ENCODE measurements at places on chromosomes 16 and 17. TPM values are rescaled to one million over a fixed set of nuclear protein-coding genes. Genes with fewer than 3 reads are reported as not detected.

- no peak overlapping the region for H3K27ac ChIP-seq
- peaks cover 25% of the 10 kb centered on the region for H3K4me1 ChIP-seq
- DNase-seq = no peak
- no peaks in the 10 kb centered on the region for H3K36me3 ChIP-seq
- H3K27me3 ChIP-seq = no peaks in the 10 kb centered on the region
- no peak overlapping the region for H3K4me3 ChIP-seq
Observed at GRCh38 chr17:33640629-33641028, 347.5 kb upstream of the ASIC2 start.

GRCh38 chr16:15608398-15609285, 34.3 kb downstream of the MARF1 start:
- no peak overlapping the region for H3K27ac ChIP-seq
- no peaks in the 10 kb centered on the region for H3K4me1 ChIP-seq
- no peak for DNase-seq
- no peaks in the 10 kb centered on the region for H3K27me3 ChIP-seq

Gene ORAI3
- 7.7 TPM for total RNA-seq

DNA sequence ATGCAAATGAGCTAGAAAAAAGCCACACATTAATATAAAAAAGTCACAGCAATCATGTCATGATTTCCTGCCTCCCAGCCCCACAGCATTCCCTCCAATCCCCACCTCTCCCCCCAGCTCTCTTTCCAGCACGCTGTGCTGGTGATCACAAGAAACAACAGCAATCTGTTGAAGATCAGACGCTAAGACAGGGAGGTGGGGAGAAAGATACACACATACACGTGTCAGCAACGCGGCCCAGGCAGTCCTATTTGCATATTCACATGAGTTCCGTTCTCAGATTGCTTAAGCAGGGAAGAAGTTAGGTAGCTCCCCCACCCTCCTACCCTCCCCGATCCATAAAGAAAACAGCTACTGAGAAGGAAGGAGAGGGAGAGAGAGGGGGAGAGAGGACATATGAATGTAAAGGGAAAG, 405.5 kb upstream of the PSMD7 start:
- DNase-seq = peak; percentile 5
- H3K4me3 ChIP-seq = peak overlapping the region; percentile 73
- no peaks in the 10 kb centered on the region for H3K36me3 ChIP-seq
- H3K27ac ChIP-seq = peak overlapping the region; percentile 64

Gene MYL11
- total RNA-seq = not detected

DNA sequence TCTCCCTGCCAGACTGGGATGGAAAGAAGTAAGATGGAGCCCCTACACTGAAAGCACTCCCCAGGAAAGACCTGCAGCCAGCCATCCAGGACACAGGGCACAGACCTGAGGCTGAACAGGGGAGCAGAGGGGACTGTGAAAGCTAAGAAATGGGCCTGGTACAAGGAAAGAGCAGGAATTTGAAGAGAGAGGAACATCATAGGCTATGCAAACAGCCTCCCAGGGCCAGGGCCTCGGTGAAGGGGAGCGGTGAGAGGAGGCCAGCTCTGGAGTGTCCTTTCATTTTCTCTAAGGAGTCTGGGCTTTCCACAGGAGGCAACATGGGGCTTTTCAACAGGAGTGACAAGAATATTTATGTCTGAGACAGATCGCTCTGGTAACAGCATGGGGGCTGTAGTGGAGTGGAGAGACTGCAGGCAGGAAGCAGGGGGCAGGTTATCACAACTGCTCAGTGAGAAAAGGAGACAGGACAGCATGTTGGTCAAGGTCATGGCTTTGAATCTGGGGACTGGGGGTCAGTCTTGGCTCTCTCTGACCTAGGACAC, 50.1 kb downstream of the TOM1L2 start:
- no peak for DNase-seq
- peak overlapping the region; percentile 29 for H3K4me3 ChIP-seq
- peaks cover 38% of the 10 kb centered on the region for H3K4me1 ChIP-seq
- H3K27me3 ChIP-seq = no peaks in the 10 kb centered on the region
- peak overlapping the region; percentile 96 for H3K27ac ChIP-seq

DNA sequence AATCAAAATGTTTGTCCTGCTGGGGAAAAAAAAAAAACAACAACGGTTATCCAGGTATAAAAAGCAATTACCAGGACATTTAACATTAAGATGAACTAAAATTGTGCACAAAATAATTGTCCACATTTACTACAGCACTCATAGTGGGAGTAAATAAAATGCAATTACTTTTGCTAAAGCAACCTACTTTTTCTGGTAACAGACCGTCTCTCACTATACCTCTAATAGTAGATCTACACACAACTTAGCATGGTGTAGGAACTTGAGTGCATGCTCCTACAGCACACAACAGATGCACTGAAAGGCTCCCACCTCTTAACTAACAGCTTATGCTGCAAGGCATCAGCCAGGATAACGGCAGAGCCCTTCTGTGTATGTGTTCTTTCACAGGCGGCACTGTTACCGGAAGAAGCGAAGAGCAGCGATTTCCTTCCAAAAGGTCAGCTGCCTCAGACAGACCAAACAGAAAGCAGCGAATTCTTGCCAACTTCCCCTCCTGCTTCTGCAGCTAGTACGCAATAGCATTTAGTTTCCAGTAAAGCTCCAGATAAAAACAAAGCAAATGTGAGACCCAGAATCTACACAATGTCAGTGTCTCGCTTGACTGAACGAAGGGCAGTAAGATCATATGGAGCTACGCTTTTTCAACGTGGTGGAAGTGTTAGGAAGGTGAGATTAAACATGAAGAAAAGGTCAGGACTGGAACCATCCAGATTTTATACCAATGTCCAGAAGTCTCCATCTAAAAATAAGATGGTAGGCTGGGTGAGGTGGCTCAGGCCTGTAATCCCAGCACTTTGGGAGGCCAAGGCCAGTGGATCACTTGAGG, 27.6 kb downstream of the STAT5B start:
- peaks cover 15% of the 10 kb centered on the region for H3K4me1 ChIP-seq
- no peaks in the 10 kb centered on the region for H3K36me3 ChIP-seq

Gene KRTAP9-8
- not detected for total RNA-seq

DNA sequence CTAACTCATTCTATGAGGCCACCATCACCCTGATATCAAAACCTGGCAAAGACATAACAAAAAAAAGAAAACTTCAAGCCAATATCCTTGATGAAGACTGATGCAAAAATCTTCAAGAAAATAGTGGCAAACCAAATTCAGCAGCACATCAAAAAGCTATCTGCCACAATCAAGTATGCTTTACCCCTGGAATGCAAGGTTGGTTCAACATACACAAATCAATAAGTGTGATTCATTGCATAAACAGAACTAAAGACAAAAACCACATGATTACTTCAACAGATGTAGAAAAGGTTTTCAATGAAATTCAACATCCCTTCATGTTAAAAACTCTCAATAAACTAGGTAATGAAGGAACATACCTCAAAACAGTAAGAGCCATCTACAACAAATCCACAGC, 48.4 kb downstream of the CMC2 start:
- H3K27ac ChIP-seq = no peak overlapping the region
- no peaks in the 10 kb centered on the region for H3K4me1 ChIP-seq

Gene TXNDC11
- 18.5 TPM for total RNA-seq

- H3K4me3 ChIP-seq = peak overlapping the region; percentile 93
- H3K27ac ChIP-seq = peak overlapping the region; percentile 91
- H3K27me3 ChIP-seq = no peaks in the 10 kb centered on the region
Observed at GRCh38 chr17:40352237-40352778, 12.2 kb downstream of the GJD3 start.

DNA sequence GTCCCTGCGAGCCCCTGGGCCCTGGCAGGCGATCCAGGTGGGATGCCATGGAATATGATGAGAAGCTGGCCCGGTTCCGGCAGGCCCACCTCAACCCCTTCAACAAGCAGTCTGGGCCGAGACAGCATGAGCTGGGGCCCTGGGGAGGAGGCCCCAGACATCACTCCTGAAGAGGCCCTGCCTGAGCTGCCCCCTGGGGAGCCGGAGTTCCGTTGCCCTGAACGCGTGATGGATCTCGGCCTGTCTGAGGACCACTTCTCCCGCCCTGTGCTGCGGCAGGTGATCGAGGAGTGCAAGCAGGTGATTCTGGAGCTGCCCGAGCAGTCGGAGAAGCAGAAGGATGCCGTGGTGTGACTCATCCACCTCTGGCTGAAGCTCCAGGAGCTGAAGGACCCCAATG, 33.1 kb downstream of the CDRT15L2 start:
- no peaks in the 10 kb centered on the region for H3K36me3 ChIP-seq
- no peak overlapping the region for H3K4me3 ChIP-seq
- H3K27ac ChIP-seq = no peak overlapping the region
- no peaks in the 10 kb centered on the region for H3K27me3 ChIP-seq
- H3K4me1 ChIP-seq = peaks cover 8% of the 10 kb centered on the region

DNA sequence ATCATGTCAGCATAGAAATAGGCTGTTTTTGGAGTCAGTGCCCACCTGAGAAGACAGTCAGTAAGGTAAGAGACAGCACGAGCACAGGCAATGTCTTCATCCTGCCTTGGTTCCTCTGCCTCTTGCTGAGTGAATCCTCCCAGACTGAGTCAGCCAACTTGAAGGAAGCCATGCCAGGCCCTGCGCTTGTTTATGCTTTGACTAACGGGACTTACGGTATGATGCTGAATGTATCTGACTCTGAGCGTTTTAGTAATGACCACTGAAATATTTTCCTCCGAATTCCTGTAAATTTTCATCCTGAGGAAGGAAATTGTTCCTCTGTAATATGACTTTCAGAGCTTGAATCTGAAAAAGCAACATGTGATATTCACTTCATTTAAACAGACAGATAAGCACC, 18.0 kb downstream of the C17orf67 start:
- H3K4me1 ChIP-seq = peaks cover 6% of the 10 kb centered on the region
- no peak overlapping the region for H3K27ac ChIP-seq
- H3K36me3 ChIP-seq = no peaks in the 10 kb centered on the region
- peaks cover 2% of the 10 kb centered on the region for H3K27me3 ChIP-seq

- no peak overlapping the region for H3K4me3 ChIP-seq
- H3K27ac ChIP-seq = no peak overlapping the region
- DNase-seq = no peak
- no peaks in the 10 kb centered on the region for H3K36me3 ChIP-seq
Observed at GRCh38 chr17:48484256-48484655, 46.6 kb downstream of the HOXB1 start.

DNA sequence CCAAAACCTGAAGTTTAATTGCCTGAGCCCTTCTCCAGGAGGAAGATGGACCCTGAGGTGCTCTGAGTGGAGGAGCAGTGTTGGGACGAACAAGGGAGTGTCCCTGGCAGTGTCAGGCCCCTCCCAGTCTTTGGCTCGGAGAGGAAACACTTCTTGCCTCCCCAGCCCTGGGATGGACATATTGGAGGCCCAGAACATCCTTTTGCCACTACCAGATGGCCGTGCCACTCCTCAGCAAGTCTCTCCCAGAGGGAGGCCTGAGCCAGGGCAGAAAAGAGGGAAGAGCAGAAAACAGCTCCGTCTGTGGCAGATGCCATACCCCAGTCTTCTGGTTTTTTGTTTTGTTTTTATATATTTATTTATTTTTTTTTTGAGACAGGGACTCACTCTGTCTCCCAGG, 91.5 kb upstream of the CRHR1 start:
- no peaks in the 10 kb centered on the region for H3K36me3 ChIP-seq
- H3K4me1 ChIP-seq = peaks cover 27% of the 10 kb centered on the region
- no peak overlapping the region for H3K4me3 ChIP-seq
- no peak for DNase-seq
- H3K27ac ChIP-seq = no peak overlapping the region
- peaks cover 24% of the 10 kb centered on the region for H3K27me3 ChIP-seq
